Fibroblast of the aortic adventitia (primary cell): ENCODE measurements at places on chromosomes 6 and 20.
A peak's percentile ranks its signal among the peaks of the same experiment; 100 is the strongest.

GRCh38 chr20:14821251-14821650 lies 483.8 kb upstream of the FLRT3 start:
- DNase-seq: no peak

GRCh38 chr6:30840935-30841643 lies 43.2 kb upstream of the DDR1 start:
- no peak for DNase-seq

- no peak for DNase-seq
Measured at GRCh38 chr6:95263840-95264239, 313.5 kb upstream of the MANEA start.

DNA sequence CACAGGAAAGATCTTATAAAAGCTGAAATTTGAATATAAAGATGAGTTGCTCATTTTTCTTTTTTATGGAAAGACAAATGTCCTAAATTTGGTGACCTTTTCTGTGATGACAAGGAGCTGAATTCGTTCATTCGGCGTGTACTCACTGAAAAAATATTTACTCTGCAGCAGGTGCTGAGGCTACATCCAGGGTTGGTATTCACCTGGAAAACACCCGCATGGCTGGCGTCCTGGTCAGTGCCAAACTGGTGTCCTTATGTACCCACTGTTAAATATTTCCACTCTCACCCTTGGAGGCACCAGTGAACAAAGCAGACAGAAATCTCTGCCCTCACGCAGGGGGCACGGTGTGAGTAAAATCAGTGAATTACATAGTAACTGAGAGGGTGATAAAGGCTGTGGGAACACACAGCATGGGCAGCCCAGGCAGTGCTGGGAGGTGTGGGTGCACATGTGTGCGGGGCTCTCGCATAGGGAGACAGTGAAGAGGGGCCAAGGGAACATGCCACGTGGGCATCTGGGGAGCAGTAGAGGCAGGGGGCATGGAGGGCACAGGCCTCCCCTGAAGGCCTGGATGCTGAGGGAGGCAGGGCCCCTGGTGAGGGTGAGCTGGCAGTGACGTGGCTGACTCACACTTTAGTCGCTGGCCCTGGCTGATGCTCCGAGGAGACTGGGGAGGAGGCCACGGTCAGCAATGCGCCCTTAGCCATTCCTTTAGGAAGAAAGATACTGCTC lies 89.7 kb downstream of the INSM1 start:
- DNase-seq: peak; percentile 19

GRCh38 chr6:138434925-138435324 lies 30.9 kb downstream of the HEBP2 start:
- no peak for DNase-seq

- DNase-seq: no peak
Measured at GRCh38 chr20:35632539-35633115, 17.0 kb downstream of the SPAG4 start.

DNA sequence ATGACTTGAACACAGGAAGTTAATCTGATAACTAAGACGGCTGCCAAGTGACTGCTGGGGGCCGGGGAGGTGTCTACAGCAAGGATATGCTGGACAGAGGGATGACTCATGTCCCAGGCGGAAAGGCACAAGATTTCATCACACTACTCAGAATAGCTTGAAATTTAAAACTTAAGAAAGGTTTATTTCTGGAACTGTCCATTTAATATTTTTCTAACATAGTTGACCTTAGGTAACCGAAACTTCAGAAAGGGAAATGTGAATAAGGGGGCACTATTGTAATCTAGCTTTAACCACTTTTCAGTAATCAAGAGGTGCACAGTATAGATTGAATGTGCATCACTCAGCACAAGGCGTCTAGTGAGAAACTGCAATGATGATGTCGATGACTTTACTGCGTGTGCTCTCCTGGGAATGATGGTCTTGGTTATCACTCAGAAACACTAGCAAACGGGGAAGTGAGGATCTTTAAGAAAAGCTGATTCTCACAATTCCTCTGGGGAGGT lies 171.5 kb downstream of the QKI start:
- peak; percentile 90 for DNase-seq

GRCh38 chr6:150403458-150404246 lies 34.8 kb downstream of the IYD start:
- peak; percentile 96 for DNase-seq

- DNase-seq: no peak
Measured at GRCh38 chr6:39072830-39073229, 24.2 kb downstream of the GLP1R start.

DNA sequence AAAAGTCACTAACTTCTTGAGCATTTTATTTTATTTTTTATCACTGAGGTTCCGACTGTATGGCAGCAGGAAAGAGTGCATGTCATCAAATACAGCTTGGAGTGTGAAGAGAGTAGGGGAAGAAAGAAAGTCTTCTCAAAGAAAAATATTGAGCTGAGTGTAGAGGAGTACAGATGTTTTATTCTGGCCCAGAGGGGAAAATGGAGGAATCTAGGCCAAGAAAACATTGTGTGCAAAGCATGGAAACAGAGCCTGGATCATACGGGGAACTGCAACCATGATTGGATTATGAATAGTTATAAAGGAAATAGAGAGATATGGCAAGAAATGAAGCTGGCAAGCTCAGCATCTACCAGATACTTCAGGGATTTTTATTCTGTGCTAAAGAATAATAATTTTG lies 104.2 kb upstream of the SCGN start:
- no peak for DNase-seq

- DNase-seq: peak; percentile 52
Measured at GRCh38 chr6:89122625-89123024, 4.8 kb upstream of the SRSF12 start.

GRCh38 chr20:1942486-1943274 lies 47.5 kb downstream of the SIRPA start:
- no peak for DNase-seq

DNA sequence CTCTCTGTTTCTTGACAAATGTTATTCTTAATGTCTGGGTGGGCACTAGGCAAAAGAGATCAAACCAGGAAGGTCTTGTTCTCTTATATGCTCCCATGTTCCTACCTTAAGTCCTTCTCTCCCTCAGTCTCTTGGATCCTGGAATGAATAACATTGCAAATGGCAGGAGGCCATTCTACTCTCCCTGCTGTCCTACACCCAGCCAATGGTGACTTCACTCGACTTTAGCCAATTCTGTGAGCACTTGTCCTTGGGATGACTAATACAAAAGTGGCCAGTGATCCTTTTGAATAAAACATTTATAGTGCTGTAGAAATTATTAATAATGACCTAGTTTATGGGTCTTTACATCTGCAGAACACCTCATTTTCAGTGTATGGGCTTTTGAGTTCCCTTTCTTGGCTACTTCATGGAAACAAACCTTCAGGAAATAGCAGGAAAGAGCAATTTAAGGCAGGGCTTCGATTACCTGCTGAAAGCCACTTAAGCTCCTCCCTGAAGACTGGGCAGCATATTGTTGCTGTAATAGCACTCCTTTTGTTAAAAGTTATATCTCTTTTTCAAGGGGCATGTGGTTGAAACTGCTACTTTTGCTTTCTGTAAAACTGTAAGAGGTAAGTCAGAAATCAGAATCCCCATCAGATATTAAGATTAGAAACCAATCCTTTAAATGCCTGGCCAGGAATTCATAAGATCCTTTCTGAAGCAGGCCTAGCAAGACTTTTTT lies 10.5 kb downstream of the OTOR start:
- DNase-seq: no peak

DNA sequence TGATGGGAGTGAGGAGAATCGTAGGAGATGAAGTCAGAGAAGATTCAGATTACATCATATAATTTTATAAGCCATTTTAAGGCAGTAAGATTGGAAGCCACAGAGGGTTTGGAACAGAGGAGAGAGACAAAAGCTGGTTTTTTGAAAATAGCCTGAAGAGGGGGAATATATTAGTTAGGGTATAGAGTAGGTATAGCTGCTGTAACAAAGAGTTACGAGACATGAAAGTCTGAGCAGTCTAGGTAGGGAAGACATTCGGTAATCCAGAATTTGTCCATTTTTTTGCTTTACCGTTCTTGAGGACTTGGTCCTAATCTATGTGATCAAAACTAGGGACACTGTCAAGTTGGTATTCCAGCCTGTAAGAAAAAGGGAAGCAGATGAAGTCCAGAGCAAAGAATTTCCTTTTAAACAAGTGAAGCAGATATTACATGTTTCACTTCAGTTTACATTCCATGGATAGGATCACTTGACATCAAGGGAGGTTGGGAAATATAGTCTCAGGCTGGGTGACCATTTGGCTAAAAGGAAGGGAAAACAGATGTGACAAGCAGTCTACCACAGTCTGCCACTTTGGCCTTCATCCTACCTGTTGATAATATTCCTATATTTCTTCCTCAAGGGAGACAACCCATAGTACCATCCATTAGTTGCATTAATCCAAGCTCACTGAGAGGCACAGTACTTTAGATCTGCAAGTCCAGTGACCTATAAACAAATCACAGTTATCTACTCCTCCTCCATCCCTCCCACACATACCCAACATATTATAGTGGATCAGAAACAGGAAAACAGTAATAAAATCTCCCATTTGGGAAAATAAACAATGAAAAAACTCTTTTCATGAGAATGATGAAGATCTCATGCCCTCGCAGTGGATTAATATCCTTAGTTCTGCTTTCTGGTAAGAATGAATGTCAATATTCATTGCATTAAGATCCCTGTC lies 10.2 kb downstream of the FAM135A start:
- DNase-seq: no peak

GRCh38 chr20:32672394-32672981 lies 1.3 kb downstream of the C20orf203 start:
- no peak for DNase-seq

GRCh38 chr6:157268396-157268795 lies 54.9 kb downstream of the TMEM242 start:
- DNase-seq: no peak

DNA sequence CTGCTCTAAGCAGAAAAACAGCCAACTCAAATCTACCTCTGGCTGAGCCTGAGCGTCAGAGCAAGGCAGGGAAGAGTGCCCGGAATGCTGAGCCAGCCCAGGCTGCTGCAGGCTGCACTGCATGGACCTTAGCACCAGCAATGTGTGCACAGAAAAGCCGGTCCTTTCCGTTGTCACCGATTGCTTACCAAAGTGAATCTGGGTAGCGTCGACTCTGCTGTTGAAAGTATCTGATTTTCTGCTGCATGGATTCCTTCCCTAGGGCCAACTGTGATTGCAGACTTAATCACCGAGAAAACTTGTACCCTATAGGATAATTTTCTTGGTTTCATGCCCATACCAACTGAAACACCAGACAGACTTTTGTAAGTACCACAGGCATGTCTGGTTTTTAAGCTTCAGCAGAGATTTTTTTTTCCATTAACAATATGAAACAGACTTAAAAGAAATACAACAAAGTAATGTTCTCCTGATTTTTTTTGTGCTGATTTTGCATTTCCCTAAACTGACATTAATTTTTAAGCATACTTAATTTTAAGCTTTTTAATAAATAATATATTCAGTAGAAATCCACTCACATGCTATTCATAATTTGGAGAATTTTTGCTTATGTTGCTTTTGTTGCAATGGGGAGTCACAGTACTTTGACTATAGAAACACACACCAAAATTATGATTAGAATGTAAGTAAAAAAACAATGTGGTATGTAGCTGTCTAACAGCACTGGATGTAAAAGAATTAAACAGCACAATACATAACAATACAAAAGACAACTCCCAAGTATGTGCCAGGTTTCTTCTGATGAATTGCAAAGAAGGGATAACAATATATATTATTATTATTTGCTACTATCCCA lies 218.0 kb downstream of the THBS2 start:
- peak; percentile 91 for DNase-seq

- DNase-seq: no peak
Measured at GRCh38 chr6:14450578-14450977, 333.0 kb downstream of the CD83 start.

- peak; percentile 29 for DNase-seq
Measured at GRCh38 chr6:135180542-135181332, at the start of gene MYB. MYB (plus strand) TSS chr6:135181308; CDS start chr6:135181514, 206 bp downstream.

DNA sequence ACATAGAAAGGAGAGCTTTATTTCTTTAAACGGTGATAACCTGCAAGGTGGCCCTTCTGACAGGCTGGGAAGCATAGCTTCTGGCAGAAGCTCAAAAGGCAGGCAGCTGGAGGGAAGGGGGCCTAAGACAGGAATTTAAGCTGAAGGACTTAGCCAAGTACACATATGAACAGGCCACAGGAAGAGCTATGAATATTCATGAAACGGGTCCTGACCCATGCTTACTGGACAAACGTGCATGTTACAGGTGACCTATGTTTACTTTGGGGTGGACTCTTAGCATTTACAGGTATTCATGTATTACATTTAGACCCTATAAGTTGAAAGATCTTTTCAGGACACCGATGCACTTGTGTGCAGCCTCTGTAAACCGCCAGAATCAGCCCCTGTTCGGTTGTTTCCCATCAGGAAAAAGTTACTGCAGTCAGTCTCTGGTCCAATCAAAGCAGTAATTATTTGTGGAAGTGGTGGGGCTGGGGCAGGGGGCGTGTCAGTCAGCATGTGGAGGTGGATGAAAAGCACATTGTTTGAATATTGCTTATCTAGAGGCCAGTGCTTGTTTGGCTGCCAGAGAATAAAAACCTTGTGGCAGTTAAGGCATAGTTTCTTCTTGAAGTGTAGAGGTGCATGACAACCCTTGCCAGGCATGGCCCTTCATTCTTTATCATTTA lies 2.9 kb upstream of the GZF1 start:
- DNase-seq: no peak

DNA sequence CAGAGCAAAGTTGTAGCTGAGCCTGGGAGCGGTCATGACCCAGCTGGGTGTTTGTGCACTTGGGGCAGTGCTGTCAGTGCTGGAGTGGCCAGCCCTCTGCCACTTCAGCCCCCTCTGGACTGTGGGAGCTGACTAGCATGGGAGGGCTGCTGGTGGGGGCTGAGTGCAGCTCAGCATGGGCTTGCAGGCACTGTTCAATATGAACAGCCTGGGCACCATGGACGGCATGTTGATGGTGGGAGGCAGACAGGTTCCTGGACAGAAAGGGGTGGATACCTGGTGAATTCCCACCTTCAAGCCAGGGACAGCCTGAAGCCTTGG lies 50.5 kb downstream of the GGTLC1 start:
- no peak for DNase-seq

- DNase-seq: peak; percentile 89
Measured at GRCh38 chr20:10922941-10923340, 249.1 kb upstream of the JAG1 start.
